ENCODE measurements at places on chromosomes 3 and 15. TPM values are rescaled to one million over a fixed set of nuclear protein-coding genes. Genes with fewer than 3 reads are reported as not detected.

- DNase-seq: no peak
Measured at GRCh38 chr3:193372783-193373182, 5.8 kb downstream of the ATP13A5 start.

GRCh38 chr3:117512975-117513374, 803.4 kb downstream of the TUSC7 start:
- DNase-seq: no peak

Gene KBTBD13
- total RNA-seq: not detected

- no peak for DNase-seq
Measured at GRCh38 chr3:16423947-16424673, 89.4 kb downstream of the RFTN1 start.

DNA sequence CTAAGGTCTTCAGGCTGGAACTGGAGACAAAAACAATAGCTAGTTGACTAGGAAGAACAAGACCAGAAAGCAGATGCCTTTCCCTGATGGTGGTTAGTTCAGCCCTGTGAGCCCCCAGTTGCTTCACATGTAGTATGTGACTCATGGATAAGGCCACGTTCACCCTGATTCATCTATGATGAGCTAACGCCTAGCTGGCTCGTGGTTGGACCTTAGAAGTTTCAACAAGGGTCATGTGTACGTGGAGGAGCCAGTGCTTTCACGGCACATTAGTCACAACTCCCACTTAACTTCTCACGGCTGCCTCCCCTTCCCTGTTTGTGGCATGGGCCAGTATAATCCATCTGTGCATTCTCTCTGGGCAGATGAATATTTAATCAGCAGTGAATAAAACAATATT, 20.6 kb downstream of the COL8A1 start:
- no peak for DNase-seq

Gene CIDEC
- not detected for total RNA-seq

DNA sequence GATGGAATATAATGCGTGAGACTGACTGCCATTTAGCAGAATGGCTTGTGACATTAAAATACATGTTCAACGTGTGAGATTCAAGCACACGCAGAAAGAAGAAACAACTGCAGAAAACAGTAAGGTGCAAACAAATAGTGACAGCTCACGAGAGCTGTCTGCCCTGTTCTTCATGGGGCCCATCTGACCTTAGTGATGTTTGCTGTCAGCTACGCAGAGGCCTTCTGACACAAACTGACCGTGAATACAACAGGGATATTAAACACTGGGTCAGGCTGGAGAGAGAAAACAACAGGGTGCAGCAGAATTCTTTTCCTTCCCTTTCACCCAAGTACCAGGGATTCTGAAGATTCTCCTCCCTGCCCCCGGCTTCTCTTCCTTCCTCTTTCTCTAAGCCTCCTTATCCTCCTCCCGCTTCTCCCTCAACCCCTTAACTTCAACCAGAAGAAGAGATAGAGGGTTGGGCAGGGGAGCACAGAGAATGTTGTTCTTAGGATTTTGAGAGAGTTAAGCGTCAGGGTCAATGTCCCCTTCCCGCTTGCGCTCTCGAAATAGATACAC, 2.1 kb downstream of the TNFAIP8L3 start:
- no peak for DNase-seq

Gene SERPINI2
- not detected for total RNA-seq

Gene RETNLB
- total RNA-seq: not detected

DNA sequence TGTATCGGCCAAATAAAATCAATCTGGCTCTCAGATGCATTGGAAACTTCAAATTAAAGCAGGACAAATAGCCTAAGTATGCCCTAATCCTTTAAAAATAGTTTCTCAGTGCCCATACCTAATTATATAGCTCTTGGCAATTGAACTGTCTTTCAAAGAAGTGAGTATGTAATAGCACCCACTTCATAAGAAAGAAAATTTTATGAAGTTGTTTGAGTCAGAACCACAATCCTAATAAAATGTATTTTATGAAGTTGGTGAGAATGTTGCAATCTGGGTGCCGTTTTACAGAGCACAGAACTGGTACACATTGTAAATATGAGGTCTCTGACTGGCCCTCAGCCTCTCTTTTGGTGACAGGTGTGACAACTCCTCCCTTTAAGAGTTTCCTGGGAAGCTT, 45.4 kb downstream of the EPHB1 start:
- DNase-seq: no peak

DNA sequence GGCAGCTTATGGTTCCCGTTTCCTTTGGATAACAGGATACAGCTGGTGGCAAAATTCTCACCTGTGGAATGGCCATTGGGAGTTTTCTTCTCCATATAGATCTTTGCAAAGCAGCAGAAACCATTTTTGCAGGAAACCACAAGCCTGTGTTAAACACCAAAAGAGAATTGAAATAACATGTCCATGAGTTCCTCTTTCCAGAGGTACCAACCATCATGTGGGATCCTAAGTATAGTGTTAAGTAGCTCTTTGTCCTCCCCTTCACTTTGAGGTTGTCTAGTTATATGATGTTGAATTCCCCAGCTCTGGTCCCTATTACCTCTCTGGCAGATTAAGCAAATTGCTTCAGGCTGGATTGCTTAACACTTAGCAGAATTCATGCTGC, 94.9 kb downstream of the AKAP13 start:
- no peak for DNase-seq

DNA sequence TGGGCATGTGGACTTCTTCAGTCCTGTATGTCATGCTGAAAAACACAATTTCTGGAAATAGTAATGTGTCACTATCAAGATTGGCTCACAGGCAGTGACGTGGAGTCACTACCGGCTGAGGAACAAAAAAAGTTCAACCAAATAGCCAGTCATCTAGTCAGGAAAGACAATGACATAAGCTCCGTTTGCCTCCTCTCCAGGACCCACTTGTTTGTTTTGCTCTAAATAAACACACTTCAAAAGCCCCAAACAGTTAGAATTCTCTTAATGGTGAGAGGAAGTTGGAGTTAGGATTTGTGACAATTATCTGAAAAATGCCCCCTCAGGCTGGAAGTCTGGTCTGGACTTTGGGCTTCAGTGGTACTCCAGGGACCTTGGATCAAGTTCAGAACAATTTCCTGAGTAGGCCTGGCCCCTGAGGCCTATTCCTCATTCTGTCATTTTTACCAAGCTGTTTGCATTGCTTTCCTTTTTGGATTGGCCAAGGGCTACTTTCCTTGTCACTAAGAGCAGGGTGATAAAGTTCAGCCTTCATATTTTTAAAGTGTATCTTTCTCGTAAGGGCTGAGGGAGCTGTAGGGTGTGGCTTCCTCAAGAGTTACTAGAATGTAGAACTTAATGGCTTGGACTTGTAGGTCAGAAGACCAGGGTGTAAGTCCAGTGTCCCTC, 98.9 kb downstream of the EOMES start:
- DNase-seq: no peak

Gene ATG7
- total RNA-seq: 39.8 TPM

Gene GUCA1C
- total RNA-seq: not detected

DNA sequence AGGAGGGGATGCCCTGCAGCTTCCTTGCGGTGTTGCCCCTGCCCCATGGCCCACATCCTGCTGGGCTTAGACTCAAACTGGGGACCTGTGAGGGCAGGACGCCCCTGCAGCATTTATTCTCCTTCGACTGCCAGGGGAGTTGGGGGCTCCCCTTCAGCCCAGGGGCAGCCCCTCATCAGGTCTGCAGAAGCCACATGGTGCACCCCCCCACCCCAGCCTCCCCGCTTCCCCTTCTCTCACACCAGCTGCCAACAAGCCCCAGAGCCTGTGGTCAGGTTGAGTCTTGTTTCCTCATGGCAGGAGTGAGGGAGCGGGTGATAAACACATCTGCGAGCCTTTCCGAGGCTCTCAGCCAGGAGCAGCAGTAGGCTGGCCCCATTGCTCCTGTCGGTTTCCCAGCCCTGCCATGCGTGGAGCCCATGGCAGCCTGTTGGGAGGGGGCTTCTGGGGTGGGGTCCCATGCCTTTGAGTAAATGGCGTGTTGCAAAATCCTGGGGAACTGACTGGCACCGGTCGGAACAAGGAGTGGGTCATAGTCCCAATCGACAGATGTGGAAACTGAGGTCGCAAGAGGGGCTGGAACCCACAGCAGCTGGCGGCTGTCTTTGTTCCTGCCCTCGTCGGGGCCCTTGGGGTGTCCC, 27.8 kb downstream of the WNT7A start:
- no peak for DNase-seq

DNA sequence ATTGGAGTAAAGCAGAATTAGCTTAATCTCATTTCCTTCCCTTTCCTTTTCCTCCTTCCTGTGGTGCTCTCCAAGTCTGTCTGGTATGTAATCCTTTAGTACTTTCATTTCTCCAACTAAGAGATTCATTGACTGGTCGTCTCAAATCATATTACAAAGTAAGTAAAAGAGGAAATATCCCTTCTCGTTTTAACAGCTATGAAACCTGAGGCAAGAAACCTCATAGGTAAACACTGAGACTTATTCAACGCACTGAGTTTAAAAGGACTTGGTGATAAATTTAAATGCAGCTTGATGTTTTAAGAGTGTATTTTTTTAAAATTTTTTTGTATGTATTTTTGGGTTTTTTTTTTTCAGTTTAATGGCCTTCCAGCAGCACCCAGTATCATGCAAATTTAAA, 117.2 kb upstream of the LRRC3B start:
- no peak for DNase-seq

DNA sequence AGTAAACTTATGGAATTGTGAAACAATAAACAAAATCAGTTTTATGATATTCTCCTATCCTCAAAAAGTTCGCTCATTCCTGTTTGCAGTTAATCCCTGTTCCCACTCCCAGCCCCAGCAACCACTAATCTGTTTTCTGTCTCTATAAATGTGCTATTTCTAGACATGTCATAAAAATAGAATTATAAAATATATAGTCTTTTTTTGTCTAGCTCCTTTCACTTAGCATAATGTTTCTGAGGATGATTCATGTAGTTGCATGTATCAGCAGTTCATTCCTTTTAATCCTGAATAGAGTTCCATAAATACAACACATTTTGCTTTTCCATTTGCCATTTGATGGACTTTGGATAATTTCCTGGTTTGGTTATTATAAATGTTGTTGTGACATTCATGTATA, 140.0 kb downstream of the KCNAB1 start:
- no peak for DNase-seq

GRCh38 chr3:58497097-58497496, 5.2 kb downstream of the KCTD6 start:
- DNase-seq: no peak

Gene C3orf62
- total RNA-seq: 10.7 TPM

DNA sequence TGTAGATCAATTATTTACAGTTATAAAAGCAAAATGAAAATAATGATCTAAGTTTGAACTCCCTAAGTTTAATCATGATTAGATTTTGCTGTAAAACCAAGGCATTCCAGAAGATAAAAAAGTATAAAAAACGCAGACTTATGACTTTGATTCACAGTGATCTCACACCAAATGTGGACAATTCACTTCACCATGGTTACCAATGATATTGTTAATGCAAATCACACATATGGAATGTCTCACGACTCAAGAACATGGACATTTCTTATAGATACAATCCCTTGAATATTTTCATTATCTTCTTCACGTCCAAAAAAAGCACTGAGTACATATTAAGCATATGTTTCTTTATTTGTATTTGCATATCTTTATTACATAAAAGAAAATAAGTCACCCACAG, 1054.2 kb downstream of the NAALADL2 start:
- DNase-seq: no peak

DNA sequence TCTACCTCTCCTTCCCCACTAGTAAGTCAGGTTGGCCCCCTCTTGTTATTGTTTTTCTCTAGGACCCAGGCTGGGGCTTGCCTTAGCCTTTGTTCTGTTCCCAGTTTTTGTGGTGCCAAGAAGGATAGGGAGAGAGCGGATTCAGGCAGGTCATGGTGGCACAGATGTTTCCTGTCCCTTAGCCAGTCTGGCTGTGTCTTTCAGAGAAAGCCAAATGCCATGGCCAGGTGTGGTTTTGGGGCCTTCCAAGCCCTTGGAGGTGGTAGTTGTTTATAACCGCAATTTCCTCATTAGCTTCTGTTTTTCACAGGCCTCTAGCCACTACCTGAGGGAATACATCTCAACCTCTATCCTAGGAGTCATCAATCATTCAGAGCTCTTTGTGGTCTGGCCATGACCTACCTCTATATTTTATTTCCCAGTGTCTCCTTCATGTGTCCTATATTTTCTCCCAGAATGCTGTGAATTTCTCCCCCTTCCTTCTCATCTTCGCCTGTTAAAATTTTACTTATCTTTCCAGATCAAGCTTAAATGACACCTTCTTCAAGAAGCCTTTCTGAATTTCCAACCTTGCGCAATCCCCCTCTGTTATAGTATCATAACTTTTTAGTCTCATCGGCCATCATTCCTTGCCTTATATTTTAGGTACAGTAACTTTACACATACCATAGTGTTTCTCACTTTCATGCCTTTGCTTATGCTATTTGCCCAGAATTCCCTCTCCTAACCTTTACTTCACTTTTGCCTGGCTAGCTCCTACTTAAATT, 38.2 kb downstream of the TIMP4 start:
- DNase-seq: no peak

DNA sequence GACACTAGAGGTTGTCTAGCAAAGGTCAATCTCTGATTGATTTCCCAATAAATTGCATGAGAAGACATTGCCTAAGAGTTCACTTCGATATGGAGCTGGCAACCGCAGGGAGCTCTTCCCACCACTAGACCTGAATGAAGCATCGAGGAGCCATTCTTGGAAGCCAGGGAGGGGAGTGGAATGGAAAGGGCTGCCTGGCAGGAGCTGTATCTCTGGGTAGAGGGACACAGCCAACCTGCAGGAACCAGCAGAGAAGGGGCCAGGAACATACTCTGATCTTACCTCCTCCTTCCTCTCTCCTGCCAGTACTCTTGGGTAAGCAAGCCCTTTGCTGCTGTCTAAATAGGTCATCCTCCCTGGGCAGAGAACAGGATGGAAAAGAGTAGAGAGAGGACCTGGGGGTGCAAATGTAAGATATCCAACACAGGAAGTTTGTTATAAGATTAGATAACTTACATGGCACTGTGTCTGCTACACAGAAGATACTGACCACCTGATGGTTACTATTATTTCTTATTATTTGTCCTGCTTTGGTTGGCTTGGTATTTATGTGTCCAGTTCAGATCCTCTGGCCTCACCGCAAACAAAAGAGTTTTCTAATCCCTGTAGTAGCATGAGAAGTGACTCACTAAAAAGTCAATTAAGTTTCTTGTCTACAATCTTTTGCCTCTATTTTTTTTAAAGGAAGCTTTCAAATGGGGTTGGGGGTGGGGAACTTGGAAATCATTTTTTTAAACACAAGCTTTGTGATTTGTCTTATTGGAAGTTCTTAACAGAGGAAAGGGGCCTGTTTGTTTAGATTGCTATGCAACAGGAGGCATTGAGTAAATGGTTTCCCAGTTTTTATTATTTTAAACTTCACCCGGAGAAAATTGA, 156.7 kb upstream of the TSC22D2 start:
- no peak for DNase-seq

Gene MORF4L1
- 246 TPM for total RNA-seq

Gene ITGA11
- 2.0 TPM for total RNA-seq

GRCh38 chr3:29176501-29176900, 104.4 kb upstream of the RBMS3 start:
- no peak for DNase-seq

- DNase-seq: peak; percentile 74
Measured at GRCh38 chr3:151282921-151283320, 4.6 kb upstream of the P2RY14 start.

Gene ARID3B
- total RNA-seq: 36.6 TPM
